ENCODE measurements at places on chromosomes 11 and 22.

GRCh38 chr11:86916330-86916729 is 38.9 kb downstream of the FZD4 start:
- DNase-seq = no peak

- DNase-seq = peak; percentile 86
These were observed 36.1 kb downstream of the LIMK2 start for GRCh38 chr22:31248138-31248745.

DNA sequence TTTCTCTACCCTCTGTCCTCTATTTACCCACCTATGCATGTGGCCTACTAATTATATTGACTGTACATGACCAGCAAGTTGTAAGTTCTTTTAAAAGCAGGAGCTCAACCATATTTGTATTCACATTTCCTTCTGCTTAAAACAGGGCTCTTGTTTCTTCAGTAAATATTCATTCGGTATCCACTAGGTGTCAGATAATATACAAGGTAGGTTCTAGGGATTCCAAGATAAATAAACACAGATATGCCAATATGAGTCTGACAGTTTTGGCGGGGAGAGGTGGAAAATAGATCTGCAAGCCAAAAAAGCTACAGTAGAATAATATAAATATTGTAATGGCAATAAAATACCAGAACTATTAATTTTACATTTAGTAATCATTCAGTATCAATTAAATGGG is 15.3 kb upstream of the RAB30 start:
- no peak for DNase-seq

DNA sequence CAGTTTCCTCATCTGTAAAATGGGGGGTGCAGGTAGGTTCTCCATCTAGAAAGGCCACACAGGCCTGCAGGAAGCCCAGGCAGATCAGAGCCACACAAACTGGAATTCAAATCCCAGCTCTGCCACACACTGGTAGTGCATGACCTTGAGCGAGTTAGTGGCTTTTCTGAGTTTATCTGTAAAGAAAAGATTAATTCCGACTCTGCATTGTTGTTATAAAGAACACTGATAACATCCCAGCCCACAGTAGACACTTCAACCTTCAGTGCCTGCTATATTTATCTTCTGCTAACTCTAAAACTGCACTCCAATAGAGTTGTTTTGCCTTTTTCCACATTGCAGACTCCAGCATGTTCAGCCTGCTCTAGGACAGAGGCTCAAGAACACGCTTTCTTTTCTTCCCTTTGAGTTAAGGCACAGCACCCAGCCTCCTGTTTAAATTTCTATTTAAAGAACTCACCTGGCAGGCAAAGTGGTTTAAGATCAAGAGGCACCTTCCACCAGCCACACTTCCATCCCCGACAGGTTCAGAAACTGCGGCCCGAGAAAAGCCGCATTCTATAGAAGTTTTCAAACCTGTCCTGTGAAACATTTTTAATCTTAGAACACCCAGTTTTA is 133.9 kb downstream of the PLEKHA7 start:
- no peak for DNase-seq

GRCh38 chr11:44928144-44928543 is 22.5 kb downstream of the TP53I11 start:
- DNase-seq = no peak

DNA sequence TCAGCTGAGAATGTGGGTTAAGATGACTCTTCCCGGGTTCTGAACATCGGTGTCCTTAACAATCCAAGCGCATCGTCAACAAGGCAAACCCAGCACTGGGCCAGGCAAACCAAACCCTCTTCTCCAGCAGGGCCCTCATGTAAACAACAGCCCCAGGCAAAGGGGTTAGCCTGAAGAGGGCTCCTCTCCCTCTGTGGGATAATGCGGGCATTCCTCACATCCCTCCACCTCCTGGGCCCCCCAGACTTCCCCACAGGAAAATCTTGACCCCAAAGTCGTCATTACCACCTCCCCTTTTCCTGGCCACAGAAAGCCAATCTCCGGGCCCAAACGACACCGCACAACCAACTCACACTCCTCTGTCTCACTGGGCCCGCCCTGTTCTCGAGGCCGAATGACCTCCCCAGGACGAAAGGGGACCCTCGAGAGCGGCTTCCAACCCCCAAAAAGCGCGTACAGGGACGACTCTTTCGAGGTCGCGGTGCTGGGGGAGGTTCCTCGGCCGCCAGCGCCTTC is 566 bp downstream of the DDB1 start:
- no peak for DNase-seq

DNA sequence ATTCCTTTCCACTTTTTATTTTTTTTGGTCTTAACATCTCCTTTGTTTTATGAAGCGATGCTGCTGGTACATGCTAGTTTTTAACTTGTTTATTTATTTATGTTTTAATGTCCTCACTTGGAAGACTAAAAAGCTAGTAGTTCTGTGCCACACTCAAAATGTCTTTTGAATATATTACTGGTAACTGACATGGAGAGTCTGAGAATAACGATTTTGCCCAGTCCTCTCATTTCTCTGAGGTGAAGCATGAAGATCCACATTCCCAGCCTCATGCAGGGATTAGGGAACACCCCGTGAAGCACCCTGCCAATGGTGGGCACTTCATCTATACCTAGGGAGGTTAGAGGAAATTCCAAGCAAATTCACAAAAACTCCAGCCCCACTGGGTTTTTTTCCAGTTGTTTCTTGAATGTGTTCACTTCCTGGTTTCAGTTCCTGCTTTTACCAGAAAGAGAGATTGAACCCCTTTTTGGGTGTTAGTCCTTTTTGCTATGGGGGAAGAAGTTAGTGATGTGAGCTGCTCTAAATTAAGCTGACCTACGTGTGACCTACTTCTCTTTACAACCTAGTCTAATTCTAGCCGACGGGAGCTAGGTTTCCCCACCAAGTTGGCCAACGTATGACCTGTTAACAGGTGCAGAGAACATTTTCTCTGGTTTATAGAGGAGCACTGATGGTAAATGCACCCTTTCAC is 106.1 kb downstream of the SLC1A2 start:
- DNase-seq = no peak
